T-helper 17 cell (primary cell): ENCODE measurements at places on chromosomes 2 and 18. TPM values are rescaled to one million over a fixed set of nuclear protein-coding genes. Genes with fewer than 3 reads are reported as not detected.

ASXL3 gene
- total RNA-seq = not detected

LIMS3 gene
- 1.3 TPM for total RNA-seq

ECEL1 gene
- total RNA-seq = not detected

TSHZ1 gene
- total RNA-seq = 17.6 TPM

TMEM37 gene
- not detected for total RNA-seq

ACVR1C gene
- total RNA-seq = 8.5 TPM

TNFRSF11A gene
- 1.2 TPM for total RNA-seq

IL18RAP gene
- 8.8 TPM for total RNA-seq

SKA1 gene
- total RNA-seq = 0.39 TPM

COA5 gene
- total RNA-seq = 20.0 TPM

MC4R gene
- total RNA-seq = not detected

PROM2 gene
- not detected for total RNA-seq

CTAGE1 gene
- total RNA-seq = not detected

TGFA gene
- total RNA-seq = 1.9 TPM

DNA sequence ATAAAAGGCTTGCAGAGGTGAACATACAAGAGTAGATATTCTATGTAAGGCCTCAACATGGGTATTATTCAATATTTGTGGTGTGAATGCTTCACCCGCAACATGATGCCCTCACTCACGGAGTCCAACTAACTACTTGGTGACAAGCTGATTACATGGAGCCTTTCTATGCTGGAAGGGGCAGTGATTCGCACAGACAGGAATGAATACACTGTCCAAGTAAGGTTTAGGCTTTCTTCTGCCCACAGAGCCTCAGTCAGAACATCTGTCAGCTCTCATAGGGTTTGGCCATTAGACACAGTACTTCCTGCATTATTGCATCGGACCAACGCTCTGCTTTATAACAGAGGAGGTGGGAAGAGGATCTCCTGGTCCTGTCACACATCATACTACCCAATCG is 80.3 kb upstream of the SLC35G4 start:
- no peak overlapping the region for H3K4me3 ChIP-seq
- peaks cover 18% of the 10 kb centered on the region for H3K27me3 ChIP-seq
- H3K27ac ChIP-seq = no peak overlapping the region
- no peaks in the 10 kb centered on the region for H3K36me3 ChIP-seq
- no peak for DNase-seq
- no peaks in the 10 kb centered on the region for H3K4me1 ChIP-seq

DNA sequence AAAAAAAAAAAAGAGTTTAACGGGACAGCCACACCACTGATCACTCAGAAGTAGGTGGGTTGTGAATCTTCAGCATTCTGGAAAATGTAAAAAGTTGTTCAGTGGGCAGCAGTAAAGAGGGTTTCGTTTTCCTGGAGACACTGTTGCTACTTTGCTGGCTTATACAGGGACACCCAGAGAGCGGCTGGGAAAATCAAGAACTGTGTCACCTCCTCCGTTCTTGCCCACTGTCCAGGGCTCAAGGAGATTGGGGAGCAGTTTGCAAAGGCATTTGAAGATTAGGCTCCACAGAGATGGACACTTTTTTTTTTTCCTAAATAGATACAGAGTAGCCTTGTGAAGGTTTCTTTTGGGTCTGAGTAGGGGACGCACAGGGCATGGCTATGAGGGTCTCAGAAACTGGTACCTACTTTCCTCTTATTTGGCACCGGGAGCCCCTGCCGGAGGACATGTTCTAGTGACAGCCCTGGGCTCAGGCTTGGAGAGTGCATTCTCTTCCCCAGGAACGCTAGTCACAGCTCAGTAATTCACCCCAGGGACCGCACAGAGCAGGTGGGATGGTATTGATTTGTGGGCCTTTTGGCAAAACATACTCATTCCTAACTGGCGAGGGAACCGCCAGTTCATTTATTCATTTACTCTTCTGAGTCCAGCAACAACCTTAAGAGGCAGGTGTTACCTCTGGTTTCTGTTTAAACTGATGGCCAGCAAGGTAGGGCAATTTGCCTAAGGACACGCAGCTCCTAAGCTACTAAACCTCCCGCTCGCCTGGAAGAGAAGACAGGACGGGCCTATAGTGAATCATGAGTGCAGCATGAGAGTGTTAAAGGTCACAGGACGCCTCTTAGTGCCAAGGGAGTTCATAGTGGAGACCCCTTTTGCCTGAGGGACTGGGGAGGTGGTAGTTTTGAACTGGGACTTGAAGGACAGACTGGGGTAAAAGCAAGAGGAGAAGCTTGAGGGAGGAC is 53.1 kb downstream of the HPCAL1 start:
- no peak for DNase-seq
- no peaks in the 10 kb centered on the region for H3K27me3 ChIP-seq
- peaks cover 8% of the 10 kb centered on the region for H3K36me3 ChIP-seq
- H3K27ac ChIP-seq = no peak overlapping the region
- peaks cover 43% of the 10 kb centered on the region for H3K4me1 ChIP-seq
- no peak overlapping the region for H3K4me3 ChIP-seq

- H3K27ac ChIP-seq = no peak overlapping the region
- H3K4me1 ChIP-seq = no peaks in the 10 kb centered on the region
- DNase-seq = no peak
- H3K4me3 ChIP-seq = no peak overlapping the region
- no peaks in the 10 kb centered on the region for H3K36me3 ChIP-seq
Measured at GRCh38 chr2:1692342-1692741, 52.0 kb downstream of the PXDN start.

- H3K27ac ChIP-seq = no peak overlapping the region
- H3K4me3 ChIP-seq = no peak overlapping the region
- H3K27me3 ChIP-seq = no peaks in the 10 kb centered on the region
- no peaks in the 10 kb centered on the region for H3K4me1 ChIP-seq
- no peaks in the 10 kb centered on the region for H3K36me3 ChIP-seq
- DNase-seq = no peak
Measured at GRCh38 chr2:155125585-155126230, 427.2 kb downstream of the KCNJ3 start.

- H3K36me3 ChIP-seq = no peaks in the 10 kb centered on the region
- H3K27me3 ChIP-seq = peaks cover 57% of the 10 kb centered on the region
- no peak overlapping the region for H3K4me3 ChIP-seq
- peaks cover 2% of the 10 kb centered on the region for H3K4me1 ChIP-seq
- H3K27ac ChIP-seq = no peak overlapping the region
- no peak for DNase-seq
Measured at GRCh38 chr2:26580751-26581150, 60.4 kb downstream of the CIB4 start.

- no peak for DNase-seq
- peaks cover 1% of the 10 kb centered on the region for H3K4me1 ChIP-seq
- H3K36me3 ChIP-seq = no peaks in the 10 kb centered on the region
- peaks cover 25% of the 10 kb centered on the region for H3K27me3 ChIP-seq
- peak overlapping the region; percentile 17 for H3K27ac ChIP-seq
- H3K4me3 ChIP-seq = no peak overlapping the region
Measured at GRCh38 chr2:236954641-236955040, 131.0 kb upstream of the COPS8 start.

- H3K4me3 ChIP-seq = peak overlapping the region; percentile 84
- H3K27me3 ChIP-seq = no peaks in the 10 kb centered on the region
- peak overlapping the region; percentile 80 for H3K27ac ChIP-seq
- H3K36me3 ChIP-seq = peaks cover 9% of the 10 kb centered on the region
Measured at GRCh38 chr18:49169037-49169521, 218.3 kb upstream of the SMAD7 start.

GRCh38 chr2:11234309-11234708 is 79.0 kb downstream of the SLC66A3 start:
- peaks cover 10% of the 10 kb centered on the region for H3K4me1 ChIP-seq
- peaks cover 6% of the 10 kb centered on the region for H3K36me3 ChIP-seq
- no peak for DNase-seq
- no peak overlapping the region for H3K27ac ChIP-seq

- DNase-seq = no peak
- H3K27ac ChIP-seq = no peak overlapping the region
- H3K27me3 ChIP-seq = no peaks in the 10 kb centered on the region
- no peaks in the 10 kb centered on the region for H3K36me3 ChIP-seq
- no peak overlapping the region for H3K4me3 ChIP-seq
Measured at GRCh38 chr18:78297048-78297447, 682.6 kb upstream of the SALL3 start.

- no peaks in the 10 kb centered on the region for H3K4me1 ChIP-seq
- no peaks in the 10 kb centered on the region for H3K36me3 ChIP-seq
- H3K27me3 ChIP-seq = peaks cover 23% of the 10 kb centered on the region
- H3K27ac ChIP-seq = no peak overlapping the region
Measured at GRCh38 chr2:235545339-235546150, 51.7 kb downstream of the AGAP1 start.

DNA sequence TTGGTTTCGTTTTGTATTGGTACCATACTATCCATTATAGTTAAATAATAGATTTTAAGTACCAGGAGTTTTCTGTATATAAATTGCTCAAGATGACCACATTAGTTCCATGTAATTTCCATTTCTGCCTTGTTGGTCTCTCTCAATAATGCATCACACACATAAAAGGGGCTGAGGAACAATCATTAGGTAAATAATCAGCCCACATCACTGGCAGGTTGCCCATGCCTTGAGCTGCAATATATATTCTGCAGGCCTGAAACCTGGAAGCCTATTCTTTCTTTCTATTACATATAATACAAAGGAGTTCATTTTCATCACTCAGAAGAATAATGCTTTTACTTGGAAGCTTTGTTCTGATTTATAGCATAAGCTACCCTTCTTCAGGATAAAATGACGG is 616.1 kb upstream of the PKDCC start:
- H3K27ac ChIP-seq = no peak overlapping the region
- H3K27me3 ChIP-seq = no peaks in the 10 kb centered on the region
- H3K4me3 ChIP-seq = no peak overlapping the region
- no peaks in the 10 kb centered on the region for H3K36me3 ChIP-seq
- no peak for DNase-seq

- H3K4me3 ChIP-seq = peak overlapping the region; percentile 37
- H3K4me1 ChIP-seq = peaks cover 5% of the 10 kb centered on the region
- H3K36me3 ChIP-seq = peaks cover 3% of the 10 kb centered on the region
- peak overlapping the region; percentile 54 for H3K27ac ChIP-seq
- DNase-seq = no peak
Measured at GRCh38 chr2:113980946-113981345, 91.1 kb downstream of the ACTR3 start.

- H3K27ac ChIP-seq = no peak overlapping the region
- H3K4me3 ChIP-seq = no peak overlapping the region
- H3K27me3 ChIP-seq = no peaks in the 10 kb centered on the region
- DNase-seq = no peak
- H3K36me3 ChIP-seq = no peaks in the 10 kb centered on the region
Measured at GRCh38 chr18:7902399-7902839, 335.3 kb downstream of the PTPRM start.

- no peaks in the 10 kb centered on the region for H3K4me1 ChIP-seq
- no peak overlapping the region for H3K4me3 ChIP-seq
- no peak for DNase-seq
- no peaks in the 10 kb centered on the region for H3K36me3 ChIP-seq
Measured at GRCh38 chr2:52897511-52898044, 870.0 kb upstream of the CHAC2 start.

- no peaks in the 10 kb centered on the region for H3K4me1 ChIP-seq
- H3K4me3 ChIP-seq = no peak overlapping the region
- no peaks in the 10 kb centered on the region for H3K36me3 ChIP-seq
- H3K27ac ChIP-seq = no peak overlapping the region
- no peak for DNase-seq
- H3K27me3 ChIP-seq = no peaks in the 10 kb centered on the region
Measured at GRCh38 chr18:6397931-6398566, 16.7 kb downstream of the L3MBTL4 start.

GRCh38 chr2:156892467-156893281 is 364.8 kb upstream of the GALNT5 start:
- H3K36me3 ChIP-seq = no peaks in the 10 kb centered on the region
- peak overlapping the region; percentile 45 for H3K4me3 ChIP-seq
- peaks cover 16% of the 10 kb centered on the region for H3K4me1 ChIP-seq

DNA sequence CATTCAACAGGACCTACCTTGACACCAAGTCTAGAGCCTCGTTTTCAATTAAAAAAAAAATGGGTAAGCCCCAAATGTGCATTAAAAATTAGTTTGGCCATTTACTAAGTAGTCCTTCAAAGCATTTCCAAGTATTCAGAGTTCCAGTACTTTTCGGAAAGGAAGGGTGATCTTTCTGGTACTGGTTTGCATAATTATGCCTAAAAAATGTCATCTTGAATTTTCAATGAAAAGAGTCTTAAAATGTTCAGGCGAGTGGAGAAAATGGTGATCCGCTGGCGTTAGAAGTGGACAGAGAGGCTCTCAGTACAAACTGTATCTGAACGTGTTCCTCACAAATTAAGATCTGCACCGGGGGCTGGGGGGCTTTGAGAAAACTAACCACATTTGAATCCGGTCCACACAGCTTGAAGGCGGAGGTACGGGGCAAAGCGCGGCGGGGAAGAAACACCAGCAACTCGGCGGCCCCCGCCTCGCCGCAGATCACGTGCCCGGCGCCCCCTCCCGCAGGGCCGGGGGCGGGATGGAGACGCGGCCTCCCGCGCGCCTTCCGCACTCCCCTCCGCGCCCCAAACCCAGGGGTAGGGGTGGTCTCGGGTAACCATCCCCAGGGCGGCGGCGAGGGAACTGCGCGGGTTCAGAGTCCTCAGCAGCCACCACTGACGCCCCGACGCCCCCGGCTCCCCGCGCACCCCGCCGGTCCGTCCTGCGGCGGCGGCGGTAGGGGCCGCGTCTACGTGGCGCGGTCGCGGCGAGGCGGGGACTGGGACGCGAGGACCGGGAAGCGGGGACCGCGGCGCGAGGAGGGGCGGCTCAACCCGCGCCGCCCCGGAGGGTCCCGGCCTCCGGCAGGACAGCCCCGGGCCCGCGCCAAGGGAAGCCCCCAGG is 564 bp downstream of the LPIN2 start:
- peak; percentile 37 for DNase-seq
- H3K36me3 ChIP-seq = peaks cover 4% of the 10 kb centered on the region
- H3K4me3 ChIP-seq = peak overlapping the region; percentile 94
- H3K4me1 ChIP-seq = peaks cover 48% of the 10 kb centered on the region
- no peaks in the 10 kb centered on the region for H3K27me3 ChIP-seq
- H3K27ac ChIP-seq = peak overlapping the region; percentile 94

DNA sequence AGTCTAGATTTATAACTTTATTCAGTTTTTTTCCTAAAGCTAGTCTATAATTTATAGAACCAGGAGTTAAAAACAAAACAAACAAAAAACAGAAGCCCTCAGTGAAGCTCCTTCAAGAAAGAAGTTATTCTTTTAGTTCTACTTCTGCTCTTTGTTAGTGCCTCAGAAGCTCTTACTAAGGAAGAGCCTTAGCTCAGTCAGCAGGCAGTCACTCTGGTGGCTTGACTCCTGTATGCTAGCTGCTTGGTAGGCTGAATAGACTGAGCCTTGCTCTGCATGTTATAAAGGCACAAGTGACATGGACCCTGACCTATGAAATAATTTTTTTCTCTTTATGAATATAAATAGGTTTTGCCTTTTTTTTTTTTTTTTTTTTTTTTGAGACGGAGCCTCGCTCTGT is 24.8 kb downstream of the NCOA1 start:
- no peak for DNase-seq
- H3K4me3 ChIP-seq = no peak overlapping the region
- H3K27me3 ChIP-seq = no peaks in the 10 kb centered on the region
- H3K36me3 ChIP-seq = no peaks in the 10 kb centered on the region

- H3K27ac ChIP-seq = no peak overlapping the region
- no peak for DNase-seq
- no peaks in the 10 kb centered on the region for H3K4me1 ChIP-seq
- H3K4me3 ChIP-seq = no peak overlapping the region
- no peaks in the 10 kb centered on the region for H3K27me3 ChIP-seq
Measured at GRCh38 chr2:145723872-145724271, 1204.0 kb upstream of the ZEB2 start.
